ENCODE measurements at places on chromosomes 3 and 15.

GRCh38 chr3:12835052-12835665, 6.2 kb downstream of the RPL32 start:
- DNase-seq: no peak

- DNase-seq: no peak
Observed at GRCh38 chr3:54047568-54047967, 74.8 kb upstream of the CACNA2D3 start.

DNA sequence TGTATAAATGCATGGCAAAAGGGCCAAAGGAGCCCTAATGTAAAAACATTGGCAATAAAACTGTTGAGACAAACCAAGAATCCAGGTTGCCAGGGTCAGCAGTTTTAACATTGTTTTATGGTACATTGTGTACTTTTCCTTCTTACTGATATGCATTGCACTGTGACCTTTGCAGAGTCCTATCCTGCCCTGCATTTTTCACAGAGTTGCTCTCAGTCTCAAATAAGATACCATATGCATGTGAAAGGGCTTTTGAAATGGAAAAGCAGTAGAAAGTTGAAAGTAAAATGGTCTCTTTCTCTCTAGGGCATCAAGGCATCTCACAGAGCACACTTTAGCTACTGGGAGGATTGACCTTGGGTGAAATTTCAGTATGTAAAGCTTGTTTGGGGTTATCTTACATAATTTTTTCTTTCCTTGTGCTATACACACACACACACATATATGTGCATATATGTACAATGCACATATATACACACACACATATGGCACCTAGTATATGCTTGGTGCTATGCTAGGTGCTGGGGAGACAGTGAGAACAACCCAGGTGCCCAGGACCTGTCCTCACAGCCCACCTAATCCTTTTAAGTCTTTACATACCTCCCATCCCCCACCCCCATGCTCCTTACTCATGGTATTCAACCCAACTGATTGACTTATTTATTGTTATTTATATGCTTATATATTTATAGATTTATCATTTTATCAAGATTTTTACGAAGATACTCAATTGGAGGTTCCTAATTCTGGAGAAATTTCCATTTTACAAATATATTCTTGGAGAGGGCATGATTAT, 1.2 kb upstream of the PPP2R3A start:
- no peak for DNase-seq

DNA sequence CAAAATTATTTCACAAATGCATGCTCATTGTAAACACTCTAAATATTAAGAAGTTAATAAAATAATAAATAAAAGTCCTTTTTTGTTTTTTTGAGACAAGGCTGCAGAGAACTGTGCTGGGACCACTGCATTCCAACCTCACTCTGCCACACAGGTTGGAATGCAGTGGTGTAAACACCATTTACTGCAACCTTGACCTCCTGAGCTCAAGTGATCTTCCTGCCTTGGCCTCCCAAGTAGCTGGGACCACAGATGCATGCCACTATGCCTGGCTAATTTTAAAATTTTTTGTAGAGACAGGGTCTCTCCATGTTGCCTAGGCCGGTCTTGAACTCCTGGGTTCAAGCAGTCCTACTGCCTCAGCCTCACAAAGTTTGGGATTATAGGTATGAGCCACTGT, 578.4 kb downstream of the ZIC1 start:
- DNase-seq: no peak

DNA sequence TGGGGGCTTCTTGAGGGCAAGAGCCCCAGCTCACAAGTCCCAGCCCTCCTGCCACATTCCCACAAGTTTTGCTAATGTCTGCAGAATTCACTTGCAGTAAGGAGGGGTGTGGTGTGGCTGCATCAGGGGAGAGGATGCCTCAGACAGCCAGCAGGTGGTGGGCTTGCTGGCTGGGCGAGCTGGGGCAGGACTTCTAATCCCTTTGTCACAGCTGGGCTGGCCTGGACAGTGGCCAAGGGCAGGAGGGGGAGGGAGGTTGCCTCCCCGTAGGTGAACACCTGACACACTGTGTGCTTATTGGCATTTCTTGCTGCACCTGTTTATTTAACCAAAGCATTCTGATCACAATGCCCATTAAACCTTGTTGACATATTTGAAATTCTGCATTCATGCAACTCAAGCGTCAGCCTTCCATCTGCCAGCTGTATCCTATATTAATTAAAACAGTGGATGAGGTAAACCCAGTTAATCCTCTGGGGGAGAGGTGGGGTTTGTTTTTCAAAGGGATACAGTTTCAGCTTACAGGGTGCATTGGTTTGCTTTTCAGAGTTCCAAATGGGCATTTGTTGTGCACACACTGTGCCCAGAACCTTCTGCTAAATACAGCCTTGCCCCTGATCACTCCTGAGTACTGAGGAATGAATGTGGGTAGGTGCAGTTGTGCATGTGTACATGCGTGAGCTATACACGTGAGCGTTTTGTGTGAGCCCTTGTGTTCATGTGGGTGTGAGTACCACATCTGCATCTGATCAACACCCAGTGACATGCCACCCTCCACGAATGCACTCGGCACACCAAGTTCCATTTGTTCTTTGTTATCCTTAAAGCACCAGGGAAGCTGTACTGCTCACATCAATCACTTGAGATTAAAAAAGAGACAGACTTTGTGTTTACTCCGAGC, 268.7 kb downstream of the XXYLT1 start:
- no peak for DNase-seq

DNA sequence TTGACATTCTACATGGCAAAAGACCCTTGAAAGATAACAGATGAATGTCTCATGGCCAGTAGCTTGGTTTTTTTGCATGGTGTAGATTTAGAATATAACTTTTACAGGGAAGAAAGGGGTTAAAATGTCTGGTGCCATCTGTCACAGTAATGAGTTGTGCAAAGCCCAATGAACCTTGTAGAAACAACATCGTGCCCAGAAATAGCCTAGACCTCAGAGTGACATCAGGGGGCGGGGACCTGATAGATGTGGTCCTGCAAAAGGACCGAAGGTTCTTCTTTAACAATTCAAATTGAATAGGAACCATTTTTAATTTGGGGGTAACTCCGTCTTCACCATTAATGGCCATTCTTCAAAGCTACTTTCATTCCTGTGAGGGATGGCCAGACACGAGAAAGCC, 254.1 kb upstream of the CTDSPL start:
- no peak for DNase-seq

DNA sequence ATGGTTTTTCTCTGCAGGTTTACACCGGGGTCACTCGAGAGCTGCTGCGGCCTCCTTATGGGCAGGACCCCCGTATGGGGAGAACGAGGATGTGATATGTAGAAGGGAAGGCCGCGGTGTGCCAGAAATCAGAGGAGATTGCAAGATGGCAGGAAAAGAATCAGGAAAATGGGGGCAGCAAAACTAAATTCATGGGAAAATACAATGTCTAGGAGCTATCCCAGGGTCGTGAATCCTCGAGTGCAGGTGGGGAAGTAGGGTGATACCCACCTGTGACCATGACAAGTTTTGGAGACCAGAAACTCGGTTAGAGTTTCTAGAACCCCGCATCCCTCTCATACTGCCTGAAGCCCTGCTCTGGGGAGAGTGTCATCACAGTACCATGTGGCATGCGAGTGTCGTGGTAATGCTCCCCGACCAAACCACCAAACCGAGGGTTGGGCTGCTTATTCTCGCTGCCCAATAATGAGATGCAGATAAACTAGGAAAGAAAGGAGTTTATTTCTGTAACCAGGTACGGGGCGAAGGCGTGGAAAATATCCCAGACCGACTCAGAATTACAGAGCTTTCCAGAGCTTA, 781 bp downstream of the TRNT1 start:
- DNase-seq: no peak

DNA sequence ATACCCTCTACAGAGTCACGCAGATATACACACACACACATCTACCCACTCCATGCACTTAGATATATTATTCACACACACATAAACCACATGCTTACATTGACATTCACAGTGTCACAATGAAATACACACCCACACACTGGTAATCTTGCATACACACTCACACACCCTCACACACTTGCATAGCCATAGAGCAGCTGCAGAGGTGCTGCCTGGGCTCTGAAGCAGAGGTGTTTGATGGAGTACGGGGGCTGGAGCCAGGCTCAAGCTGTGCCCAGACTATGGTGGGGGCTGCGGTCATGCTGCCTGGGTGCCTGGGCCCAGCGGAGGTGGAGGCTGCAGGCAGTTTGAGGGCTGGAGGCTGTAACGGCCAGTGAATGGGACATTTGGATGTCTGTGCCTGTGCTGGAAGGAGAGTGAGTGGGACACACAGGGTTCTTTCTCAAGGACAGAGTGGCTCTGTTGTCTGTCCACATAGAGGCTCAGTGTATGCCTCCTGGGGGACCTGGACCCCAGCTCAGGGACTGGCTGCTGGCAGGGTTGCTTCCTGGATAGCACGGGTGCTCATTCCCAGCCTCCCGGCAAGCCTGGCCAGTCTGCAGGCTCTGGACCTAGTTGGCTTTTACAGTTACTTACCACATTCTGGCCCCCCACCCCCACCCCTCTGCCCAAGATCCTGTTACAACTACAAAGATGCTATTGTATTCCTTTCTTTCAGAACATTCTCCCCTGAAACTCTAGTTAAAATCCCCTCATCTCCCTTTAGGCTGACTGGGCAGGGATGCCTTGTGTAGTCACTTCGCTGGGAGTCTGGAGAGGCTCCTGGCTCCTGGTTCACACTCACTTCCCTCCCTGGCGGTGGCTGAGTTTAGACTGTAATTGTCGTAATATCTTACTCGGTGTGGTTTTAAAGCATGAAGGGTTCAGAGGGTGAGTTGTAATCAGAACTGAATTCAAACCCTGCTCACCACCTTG, 12.5 kb downstream of the GASK1A start:
- no peak for DNase-seq

- DNase-seq: peak; percentile 80
Observed at GRCh38 chr3:47989981-47990440, 26.2 kb downstream of the MAP4 start.

DNA sequence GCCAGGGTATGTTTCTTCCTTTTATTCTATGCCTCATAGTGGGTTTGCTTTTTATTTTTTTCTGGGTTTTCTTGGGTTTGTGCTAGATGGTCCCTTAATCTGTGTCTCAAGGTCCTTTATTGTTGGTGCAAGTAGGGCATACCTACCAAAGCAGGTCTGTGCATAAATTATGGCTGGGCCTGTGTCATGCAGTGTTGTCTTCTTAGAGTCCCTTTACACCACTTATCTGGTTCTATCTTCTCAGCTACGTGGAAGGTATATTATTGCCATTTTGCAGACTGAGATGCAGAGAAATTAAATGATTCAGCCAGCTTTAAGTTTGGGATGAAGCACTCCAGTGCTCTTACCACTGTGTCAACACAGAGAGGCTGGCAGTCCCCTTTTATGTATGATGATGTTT, 293.5 kb upstream of the SOX2 start:
- no peak for DNase-seq

- DNase-seq: no peak
Observed at GRCh38 chr3:31676556-31676955, 143.8 kb downstream of the STT3B start.

- DNase-seq: no peak
Observed at GRCh38 chr3:42734263-42734860, 31.8 kb upstream of the HHATL start.

- DNase-seq: no peak
Observed at GRCh38 chr3:182036382-182036781, 324.7 kb downstream of the SOX2 start.

- no peak for DNase-seq
Observed at GRCh38 chr3:140285380-140285779, 350.4 kb downstream of the CLSTN2 start.

DNA sequence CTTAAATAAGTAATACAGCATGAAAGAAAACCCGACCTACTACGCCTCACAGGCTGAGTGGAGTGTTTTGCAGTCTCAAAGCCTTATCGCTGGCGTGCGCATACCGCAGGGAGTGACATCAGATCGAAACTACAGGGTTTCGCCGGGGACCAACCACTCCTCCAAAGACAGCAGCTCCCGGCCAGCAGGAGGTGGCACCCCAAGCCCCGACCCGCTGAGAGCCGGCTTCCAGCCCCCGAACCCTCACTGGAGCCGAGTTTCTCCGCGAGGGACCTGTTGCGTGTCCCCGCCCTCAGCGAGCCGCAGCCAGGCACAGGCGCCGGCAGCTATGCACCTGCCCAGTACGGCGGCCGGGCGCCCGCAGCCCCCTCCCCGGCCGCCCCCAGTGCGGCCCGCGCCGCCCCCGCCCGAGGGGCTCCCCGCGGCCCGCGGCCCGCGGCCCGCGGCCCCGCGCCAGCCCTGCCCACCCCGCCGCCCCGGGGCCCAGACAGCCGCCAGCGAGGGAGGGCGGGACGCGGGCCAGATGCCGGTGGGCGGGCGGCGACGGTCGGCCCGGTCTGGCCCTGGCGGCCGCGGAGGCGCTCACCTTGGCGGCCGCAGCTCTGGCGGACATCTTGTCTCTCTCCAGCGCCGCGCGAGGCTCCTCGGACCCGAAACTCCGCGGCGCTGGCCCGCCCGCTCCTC, 710 bp downstream of the TJP1 start:
- no peak for DNase-seq

DNA sequence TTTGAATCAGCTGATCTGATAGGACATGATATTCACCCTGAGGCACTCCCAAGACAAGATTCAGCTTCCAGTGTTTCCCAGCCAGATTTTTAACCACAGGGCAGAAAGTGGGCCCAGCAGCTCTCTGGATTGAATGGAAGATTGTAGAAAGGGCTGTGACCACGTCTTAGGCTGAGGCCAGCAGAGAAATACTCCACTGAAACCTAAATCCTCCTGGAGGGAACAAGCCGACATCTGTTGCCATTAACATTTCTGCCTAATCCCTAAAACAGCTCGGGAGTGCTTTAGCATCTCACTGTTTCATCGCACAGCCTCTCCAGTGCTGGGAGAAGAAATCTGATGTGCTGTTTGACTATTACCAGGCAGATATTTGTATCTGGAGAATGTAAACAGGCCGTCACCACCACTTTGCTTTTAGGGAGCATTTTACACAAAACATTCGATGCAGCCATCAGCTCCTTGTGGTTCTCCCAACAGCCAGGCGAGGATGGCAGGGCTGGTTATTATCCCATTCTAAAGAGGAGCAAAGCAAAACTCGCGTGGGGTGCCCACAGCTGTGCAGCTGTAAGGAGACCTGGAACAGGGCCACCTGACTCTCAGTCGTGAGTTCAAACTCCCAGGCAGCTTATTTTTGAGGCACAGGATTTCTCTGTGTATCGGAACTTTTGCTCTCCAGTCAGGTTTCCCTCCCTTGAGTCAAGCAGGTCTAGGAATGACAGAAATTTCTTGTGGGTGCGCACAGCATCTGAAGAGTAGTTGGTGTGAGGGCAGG, 117.4 kb downstream of the LIPC start:
- no peak for DNase-seq

GRCh38 chr3:150023239-150023636, 52.5 kb upstream of the PFN2 start:
- no peak for DNase-seq

DNA sequence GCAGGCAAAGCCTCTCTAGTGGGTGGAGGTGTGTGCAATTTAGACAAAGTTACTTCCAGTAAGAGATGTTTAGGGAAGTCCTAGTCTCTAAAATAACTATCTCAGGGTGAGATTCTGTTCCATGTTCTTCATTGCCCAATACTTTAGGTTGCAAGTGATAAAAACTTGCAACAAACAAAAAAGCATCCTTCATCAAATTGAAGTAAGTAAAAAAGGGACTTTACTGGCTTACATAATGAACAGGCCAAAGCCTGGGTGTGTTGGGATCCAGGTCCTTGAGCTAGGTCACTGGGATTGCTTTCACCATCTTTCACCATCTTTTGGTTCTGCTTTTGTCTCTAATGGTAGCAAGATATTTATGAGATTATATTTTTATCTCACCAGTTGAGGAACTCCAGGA, 38.3 kb downstream of the CX3CR1 start:
- DNase-seq: no peak

GRCh38 chr3:88742106-88742505, 365.3 kb upstream of the EPHA3 start:
- no peak for DNase-seq

GRCh38 chr15:101062471-101063171, 143.5 kb downstream of the LRRK1 start:
- DNase-seq: no peak
